Epithelial cell of esophagus (primary cell): ENCODE measurements at places on chromosomes 5 and 9.

DNA sequence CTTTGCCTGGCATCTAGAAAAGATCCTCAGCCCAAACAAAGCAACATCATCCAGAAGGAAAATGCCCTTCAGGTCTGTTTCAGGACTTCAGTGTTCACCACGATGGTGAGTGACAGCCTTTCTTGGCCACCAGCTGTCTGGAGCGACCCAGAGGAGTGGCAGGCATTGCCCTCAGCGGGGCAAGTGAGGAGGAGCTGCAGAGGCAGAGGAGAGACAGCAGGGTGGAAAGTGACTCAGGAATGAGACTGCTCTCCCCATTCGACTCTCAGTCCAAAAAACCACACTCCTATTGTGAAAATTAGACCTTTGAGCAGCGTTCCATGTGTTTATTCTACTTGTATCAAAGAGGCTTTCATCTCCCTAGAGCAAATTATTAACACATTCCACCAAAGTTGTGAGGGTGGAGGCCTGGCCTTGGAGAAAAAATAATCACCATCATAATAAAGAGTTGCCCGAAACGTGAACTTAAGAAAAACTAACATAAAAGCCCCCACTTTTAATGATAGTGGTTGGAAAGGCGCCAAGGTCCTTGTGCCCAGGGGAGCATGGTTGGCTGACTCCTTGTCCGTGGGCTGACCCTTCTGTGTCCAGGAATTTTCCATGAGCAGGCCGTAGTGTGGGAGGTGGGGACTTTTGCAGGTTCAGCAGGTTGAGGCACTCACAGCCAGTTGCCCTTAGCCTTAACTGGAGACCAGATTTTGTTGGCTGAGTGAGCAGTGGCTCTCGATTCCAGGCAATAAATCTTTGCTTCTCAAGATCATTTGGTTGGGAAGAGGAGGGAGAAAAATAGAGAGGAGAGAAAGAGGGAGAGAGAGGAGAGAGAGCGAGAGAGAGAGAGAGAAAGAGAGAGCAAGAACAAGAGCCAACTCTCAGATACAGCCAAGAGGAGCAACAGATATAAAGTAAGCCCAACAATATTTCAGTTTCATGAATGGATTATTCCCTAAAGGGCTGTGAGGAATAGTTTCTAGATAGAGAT lies 125.9 kb upstream of the ANKRD55 start:
- DNase-seq, result peak; percentile 24

DNA sequence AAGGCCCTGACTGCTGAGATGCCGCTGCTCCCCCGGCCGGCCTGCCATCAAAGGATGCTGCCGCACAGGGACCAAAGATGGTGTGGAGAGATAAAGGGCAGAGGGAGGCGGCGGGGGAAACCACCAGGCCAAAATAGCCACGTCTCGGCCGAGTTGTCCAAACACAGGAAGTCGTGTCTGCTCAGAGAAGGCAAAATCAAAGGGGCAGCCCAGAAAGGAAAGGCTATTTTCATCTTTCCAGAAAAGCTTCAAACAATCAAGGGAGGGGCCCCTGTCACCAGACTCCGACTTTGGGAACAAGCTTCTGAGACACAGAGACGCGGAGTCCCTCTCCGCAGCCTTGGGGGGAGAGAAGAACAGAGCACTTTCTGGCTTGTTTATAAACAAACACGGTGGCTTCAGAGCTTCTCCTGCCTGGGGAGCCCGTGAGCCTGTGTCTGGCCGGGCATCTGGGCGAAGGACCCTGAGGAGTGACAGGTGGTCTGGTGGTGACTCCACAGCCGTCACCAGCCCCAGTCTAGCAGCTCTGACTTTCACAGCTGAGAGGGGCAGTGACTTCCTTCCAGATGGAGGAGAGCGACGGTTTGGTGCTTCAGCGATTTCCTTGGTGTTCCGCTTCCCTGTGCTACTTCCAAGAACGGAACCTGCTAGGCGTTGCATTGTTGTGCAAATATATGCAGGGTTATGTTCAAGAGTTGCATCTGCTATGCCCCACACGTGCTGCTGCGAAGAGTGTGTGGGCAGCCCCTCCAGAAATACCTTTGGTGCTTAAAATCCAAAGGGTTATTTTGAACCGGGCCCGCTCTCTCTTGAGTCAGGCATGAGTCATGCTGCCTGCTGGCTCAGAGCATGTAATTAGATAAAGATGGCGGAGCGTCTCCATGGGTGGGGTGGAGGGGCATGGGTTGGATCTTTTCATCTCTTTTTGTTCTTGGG lies 24.0 kb downstream of the ADAMTSL2 start:
- peak; percentile 45 for DNase-seq

DNA sequence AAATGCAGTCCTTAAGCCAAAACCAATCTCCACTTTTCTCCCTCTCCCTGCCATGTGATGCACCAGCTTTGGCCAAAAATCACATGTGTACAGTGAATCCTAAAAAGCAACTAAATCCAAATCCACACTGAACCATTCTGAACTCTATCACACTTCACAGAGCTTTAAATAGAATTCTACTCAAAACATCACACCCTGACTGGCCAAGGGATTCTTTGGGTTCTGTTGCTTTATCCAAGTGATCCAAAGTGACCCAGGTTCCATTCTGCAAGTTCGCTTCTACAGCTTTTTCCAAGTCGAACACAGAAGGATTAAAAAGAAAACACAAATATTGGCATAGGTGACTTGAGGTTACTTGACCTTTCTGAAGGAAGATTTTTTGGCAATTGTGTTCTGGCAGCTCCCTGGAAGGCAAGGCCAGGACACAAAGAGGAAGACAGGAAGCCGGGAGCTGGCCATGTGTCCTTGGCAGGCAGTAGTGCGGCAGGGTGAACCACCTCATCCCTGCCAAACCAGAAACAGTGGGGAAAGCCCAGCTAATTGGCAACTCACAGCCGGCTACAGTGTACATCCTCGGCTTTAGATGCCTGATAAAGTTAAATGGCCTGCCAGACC lies 115.0 kb downstream of the NFIB start:
- DNase-seq, result peak; percentile 70

GRCh38 chr9:129737479-129738274 lies 15.2 kb downstream of the PTGES start:
- peak; percentile 66 for DNase-seq

DNA sequence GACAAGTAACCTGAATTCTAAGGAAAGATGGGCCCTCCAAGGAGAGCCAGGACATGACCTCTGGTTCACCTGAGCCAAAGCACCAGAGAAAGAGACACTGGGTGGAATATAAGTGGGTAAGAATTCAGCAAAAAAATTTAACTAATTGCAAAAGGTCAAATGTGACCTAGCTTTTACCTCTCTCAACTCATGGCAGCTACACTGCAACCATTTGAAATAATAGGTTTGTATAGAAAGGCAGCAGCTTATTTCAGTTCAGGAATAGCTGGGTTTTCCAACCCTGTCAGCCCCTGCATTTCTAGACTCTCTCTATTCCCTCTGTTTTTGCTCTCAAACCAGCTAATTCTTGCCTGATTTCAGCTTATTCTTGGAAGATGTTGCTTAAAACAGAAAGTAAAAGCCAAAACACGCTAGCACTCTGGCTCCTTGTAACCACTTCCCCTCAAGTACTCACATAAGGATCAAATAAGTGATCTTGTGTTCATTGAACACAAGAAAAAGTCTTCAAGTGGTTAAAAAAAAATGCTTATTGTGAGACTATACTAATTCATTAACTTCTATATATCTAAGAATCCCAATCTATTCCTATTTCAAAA lies 101.1 kb upstream of the NR4A3 start:
- DNase-seq, result no peak

DNA sequence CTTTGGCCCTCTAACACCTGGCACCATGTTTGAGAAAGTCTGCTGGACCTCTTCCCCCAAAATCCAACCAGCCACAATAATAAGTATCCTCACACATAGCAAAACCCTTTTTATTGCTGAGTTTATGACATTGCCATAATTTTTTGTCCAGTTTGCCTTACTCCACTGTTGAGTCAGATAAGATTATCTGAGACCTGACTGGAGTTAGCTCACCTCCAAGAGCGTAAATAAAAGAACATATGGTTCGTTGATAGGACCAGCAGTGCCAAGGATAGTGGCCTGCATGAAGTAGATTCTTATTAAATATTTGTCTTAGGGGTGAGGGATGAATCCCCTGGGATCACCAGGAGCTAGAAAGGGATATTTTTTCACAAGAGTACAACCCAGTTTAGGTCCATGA lies 510.6 kb upstream of the MPDZ start:
- no peak for DNase-seq

GRCh38 chr5:168106008-168106761 lies 185.3 kb upstream of the WWC1 start:
- DNase-seq, result no peak

DNA sequence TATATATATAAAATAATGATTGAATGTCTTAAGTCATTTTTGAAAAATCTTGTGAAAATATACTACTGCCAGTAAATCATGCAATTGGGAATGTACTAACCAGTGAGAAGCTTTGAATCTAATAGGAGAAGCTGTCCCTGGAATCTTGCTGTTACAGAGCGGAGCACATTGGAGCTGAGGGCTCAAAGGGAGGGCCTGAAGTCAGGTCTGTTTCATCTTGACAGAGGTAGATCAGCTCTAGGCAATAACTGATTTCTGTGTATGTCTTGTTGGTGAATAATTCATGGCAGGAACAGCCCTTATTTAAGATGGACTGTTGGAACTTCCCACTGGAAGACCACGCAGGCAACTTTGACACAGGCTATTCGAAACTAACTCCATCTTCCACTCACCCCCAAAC lies 17.5 kb downstream of the CAMK4 start:
- DNase-seq, result no peak

DNA sequence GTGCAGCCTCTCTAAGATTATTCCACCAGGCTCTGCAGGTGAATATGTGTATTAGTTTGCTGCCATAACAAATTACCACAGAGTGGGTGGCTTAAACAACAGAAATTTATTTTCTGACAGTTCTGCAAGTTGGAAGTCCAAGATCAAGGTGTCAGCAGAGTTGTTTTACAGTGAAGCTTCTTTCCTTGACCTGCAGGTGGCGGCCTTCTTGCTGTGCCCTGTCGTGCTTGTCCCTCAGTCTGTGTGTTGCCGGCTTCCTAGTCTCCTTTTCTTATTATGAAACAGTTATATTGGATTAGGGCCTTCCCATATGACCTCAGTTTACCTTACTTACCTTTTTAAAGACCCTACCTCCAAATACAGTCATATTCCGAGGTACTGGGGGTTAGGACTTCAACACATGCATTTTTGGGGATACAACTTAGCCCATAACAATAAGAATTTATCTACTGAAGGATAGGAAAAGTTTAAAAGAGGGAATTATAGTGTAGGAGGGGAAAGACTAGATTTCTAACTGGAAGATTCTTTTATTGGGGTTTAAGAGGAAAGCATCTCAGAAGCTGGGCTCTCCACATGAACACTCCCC lies 97.4 kb downstream of the OSTF1 start:
- DNase-seq, result peak; percentile 60

GRCh38 chr9:72984991-72985390 lies 32.1 kb upstream of the ALDH1A1 start:
- DNase-seq, result no peak

GRCh38 chr9:2623288-2624050 lies 1.9 kb downstream of the VLDLR start:
- DNase-seq, result peak; percentile 91

DNA sequence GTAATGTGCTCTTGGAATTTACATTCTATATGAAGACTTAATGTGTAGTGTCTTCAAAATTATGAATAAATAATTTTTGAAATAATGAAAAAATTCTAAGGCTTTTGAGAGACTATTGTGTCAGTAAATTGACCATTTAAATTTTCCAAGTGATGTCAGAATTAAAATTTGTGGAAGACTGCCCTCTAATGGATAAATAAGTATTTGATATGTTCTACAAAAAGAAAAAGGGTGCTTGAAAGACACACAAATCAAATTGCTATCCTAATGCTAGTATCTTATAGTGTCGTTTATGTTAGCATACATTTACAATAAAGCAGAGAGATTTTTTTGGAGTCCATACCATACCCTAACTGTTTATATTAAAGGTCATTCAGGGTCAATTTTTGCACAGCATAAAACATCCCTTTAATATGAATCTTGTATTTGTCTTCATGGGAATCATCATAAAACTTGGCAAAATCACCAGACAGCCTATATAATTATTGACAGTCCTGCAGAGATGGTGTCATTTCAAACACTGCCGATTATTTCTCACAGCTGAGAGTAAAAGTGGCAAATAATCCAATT lies 120.8 kb upstream of the SLC27A6 start:
- peak; percentile 39 for DNase-seq

- no peak for DNase-seq
Measured at GRCh38 chr5:31244921-31245320, 51.4 kb downstream of the CDH6 start.

DNA sequence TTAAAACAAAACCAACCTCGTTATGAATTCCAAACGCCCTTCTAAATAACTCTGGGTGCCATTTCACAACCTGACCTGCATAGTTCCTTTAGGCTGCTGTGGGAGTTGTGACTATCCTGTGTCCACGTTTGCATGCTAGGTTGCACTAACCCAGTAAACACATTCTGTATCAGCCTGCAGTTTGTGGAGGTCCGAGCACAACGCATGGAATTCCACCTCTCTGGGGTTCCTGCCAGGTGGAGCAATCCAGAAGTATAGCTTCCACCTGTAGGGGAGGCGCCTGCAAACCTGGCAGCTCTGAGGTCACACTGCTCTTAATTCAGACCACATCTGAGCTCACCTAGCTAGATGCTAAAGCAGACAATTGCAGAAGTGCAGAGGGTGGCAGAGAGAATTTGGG lies 57.2 kb downstream of the MARCHF3 start:
- no peak for DNase-seq

GRCh38 chr9:2622461-2623287 lies 1.1 kb downstream of the VLDLR start:
- peak; percentile 31 for DNase-seq

DNA sequence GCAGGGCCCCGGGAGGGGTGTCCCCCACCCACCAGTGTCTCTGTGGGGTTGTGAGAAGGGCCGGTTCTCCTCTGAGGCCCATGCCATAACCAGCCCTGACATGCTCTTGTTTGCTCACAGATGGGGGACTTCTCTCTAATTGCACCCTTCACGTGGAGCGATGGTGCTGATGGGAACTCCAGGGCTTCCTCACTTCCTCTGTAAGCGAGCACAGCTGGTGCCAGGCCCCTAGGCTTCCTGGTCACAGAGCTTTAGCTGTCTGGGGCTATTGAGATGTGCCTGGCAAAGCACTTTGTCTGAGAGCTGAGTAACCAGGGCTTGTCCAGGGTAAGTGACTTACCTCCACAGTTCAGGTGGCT lies 36.4 kb downstream of the PHF2 start:
- peak; percentile 75 for DNase-seq

DNA sequence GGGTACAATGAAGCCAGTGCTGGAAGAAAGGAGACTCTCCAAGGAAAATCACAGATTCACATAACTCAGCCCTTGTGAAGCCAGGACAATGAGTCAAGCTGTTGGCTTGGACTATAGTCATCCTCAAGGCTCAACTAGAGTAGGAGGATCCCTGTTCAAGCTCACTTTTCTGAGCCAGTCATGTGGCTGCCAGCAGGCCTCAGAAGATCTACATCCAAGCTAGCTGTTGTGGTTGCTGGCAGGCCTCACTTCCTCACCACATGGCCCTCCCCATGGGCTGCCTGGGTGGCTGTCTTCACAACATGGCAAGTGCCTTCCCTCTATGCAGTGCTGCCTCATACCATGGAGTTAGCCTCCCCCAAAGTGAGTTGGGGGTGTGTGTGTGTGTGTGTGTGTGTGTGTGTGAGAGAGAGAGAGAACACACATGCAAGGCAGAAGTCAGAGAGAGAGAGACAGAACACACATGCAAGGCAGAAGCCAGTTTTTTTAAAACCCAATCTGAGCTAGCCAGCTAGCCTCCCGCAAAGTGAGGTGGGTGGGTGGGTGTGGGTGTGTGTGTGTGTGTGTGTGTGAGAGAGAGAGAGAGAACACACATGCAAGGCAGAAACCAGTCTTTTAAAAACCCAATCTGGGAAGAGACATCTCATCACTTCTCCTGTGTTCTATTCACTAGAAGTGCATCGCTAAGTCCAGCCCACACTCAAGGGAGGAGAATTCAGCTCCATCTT lies 17.1 kb downstream of the SCAI start:
- DNase-seq, result peak; percentile 80
